Fibroblast of skin of back (primary cell): ENCODE measurements at places on chromosomes 5 and 9.

GRCh38 chr5:137516961-137517360, 17.8 kb upstream of the SPOCK1 start:
- no peak for DNase-seq

DNA sequence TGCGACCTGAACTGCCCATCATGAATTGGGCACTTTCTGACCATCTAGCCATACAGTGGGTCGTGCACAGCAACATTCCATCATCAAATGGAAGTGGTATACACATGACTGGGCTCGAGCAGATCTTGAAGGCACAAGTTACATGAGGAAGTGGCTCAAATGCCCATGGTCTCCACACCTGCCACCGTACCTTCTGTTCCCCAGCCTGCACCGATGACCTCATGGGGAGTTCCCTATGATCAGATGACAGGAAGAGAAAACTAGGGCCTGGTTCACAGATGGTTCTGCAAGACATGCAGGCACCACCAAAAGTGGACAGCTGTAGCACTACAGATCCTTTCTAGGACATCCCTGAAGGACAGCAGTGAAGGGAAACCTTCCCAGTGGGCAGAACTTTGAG, 21.8 kb downstream of the MTMR12 start:
- no peak for DNase-seq

DNA sequence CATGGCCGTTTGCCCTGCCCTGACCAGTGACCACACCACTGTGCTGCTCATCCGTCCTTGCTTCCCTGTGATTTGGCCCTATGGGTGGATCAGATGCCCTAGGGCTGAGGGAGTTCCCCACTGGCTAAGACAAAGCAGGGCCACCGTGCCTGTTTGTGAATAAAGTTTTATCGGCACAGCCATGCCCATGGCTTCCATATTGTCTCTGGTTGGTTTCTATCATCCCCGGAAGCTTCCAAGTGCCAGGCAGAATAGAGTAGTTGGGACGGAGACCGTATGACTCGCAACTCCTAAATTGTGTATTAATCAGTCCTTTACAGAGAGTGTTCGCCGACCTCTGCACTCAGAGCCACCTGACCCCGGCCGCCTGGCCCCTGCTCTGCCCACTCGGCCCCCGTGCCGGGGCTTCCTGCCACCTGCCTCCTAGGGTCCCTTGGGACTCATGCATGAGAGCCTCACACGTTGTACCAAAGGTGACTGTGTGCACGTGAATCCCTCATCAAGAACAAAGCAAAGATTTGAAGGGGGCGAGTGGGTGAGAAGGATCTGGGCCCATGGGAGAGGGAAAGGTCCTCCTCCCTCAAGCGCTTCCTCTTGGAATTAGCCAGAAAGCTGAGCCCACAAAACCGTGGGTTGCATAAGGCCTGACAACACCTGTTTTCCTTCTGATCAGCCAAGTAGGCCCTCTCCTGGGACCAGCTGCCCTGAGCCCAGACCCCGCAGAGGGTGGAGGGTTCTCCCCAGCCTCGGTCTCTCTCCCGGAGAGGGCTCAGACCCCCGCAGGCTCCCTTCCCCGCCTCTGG, 11.7 kb upstream of the FCN2 start:
- DNase-seq: no peak

DNA sequence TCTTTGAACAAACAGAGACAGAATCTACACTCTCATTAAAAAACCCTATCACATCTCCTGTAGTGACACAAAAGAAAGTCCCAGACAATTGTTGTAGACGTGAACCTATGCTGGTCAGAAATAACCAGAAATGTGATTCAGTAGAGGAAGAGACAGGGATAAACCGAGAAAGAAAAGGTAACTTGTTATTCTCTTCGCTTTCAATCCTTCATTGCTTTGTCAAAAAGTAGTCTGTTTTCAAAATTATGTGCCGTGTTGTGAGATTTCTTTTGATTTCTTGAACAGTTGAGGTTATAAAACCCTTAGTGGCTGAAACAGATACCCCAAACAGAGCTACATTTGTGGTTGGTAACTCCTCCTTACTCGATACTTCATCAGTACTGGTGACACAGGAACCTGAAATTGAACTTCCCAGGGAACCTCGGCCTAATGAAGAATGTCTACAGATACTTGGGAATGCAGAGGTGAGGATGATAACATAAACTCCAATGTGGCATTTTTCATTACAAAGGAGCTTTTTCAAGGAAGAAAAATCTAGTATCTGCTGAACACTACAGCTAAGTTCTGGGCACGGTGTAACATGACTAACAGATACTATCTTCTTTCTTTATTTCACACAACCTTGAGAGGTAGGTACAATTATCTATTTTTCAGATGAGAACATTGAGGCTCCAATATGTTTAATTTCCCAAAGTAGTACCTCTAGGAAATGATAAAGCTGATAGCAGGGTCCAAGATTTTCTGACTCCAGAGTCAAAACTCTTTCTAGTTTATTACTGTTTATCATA, 14.3 kb downstream of the HMGCR start:
- DNase-seq: no peak

GRCh38 chr5:3362606-3362910, 233.1 kb upstream of the IRX1 start:
- no peak for DNase-seq

GRCh38 chr5:127960270-127960691, 123.3 kb upstream of the SLC12A2 start:
- no peak for DNase-seq

- DNase-seq: no peak
Measured at GRCh38 chr9:133784731-133785561, 46.8 kb upstream of the SARDH start.

- DNase-seq: peak; percentile 39
Measured at GRCh38 chr5:140966293-140967225, at the start of gene PCDHAC2. PCDHAC2 (plus strand) TSS chr5:140966476; CDS start chr5:140966767, 291 bp downstream.

DNA sequence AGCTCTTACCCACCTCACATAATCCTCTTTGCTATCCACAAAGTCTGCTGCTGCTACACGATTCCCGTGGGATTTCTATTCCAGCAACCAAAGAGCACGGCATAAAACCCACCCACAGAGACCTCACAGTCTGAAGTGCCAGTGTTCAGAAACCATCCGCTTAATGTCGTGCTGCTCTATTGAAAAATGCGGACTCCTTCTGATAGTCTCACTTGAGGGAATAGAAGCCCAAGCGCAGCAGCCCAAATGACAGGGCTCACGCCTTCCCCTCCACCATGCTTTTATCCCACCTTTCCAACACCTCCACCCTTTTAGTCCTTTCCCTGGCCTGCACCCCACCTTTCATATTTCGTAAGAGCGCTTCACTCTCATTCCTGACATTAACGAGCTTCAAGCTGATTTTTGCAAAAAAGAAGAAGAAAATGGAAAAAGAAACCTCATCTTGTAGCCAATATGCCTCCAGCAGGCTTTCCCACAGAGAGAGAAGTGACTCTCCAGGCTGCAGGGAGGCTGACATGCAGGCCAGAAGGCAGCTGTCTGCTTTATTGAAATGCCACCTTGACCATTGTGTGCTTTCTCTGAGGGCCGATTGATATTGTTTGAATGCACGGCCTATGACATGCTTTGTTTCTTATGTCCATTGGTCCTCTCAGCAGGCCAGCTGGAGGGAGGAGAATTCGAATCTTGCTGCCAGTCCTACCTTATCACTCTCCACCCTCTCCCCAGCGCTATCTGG, 70.6 kb upstream of the PCSK1 start:
- no peak for DNase-seq

GRCh38 chr9:78314550-78314949, 17.6 kb downstream of the PSAT1 start:
- DNase-seq: no peak

DNA sequence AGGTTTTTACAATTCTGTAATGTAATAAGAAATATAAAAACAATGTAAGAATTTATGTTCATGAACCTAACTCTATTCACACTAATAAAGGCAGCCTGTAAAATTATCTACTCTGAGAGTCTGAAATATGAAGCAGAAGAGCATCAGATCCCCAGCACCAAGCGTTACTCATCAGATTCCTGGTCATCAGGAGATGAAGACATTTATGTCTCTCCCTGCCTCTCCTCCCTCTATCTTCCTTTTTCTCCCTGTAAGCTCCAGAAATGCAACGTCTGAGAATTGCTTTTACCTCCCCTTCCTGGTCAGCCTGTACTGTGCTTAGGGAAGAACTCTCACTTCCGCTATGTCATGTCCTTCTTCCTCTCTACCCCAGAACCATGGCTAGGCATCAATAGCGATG, 114.4 kb upstream of the SLIT3 start:
- DNase-seq: peak; percentile 59

DNA sequence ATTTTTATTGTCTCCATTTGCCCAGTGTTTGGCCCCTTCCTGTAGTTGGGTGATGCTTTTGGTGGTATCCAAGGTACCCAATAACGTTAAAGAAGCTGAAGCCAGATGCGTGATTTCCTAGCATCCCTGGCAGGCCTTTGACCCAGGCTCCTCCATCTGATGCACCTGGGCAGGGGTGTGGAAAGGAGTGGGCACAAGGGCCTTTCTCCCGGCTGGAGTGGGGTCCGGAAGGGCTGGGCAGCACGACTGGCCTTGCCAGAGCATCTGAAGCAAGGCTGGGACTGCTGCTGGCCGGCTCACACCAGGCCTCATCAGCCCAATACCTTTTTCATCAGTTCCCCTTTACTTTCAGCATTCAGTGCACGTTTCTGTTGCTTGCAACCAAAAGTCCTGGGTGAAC, 220.2 kb downstream of the FANCC start:
- no peak for DNase-seq

DNA sequence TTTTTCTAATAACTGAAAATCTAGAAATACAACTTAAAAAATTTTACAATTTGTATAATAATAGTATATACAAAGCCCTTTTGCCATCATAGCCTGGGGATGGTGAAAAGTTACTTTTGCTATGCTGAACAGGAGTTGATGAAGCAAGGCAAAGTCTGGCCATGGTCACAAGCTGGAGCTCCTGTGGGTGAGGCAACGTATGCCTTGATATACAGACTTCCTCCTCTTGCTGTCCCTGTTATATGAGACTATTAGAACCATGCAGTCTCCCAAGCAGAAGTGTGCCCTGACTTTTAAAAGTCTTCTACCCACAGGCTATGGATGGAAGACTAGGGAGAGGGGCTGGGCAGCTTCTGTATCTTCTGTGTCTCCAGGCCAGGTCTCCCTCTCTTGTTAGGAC, 15.7 kb downstream of the FAM151B start:
- DNase-seq: no peak

GRCh38 chr5:76705574-76705973, 10.4 kb upstream of the F2R start:
- no peak for DNase-seq

- DNase-seq: peak; percentile 38
Measured at GRCh38 chr9:130143958-130144366, 28.2 kb upstream of the NCS1 start.

DNA sequence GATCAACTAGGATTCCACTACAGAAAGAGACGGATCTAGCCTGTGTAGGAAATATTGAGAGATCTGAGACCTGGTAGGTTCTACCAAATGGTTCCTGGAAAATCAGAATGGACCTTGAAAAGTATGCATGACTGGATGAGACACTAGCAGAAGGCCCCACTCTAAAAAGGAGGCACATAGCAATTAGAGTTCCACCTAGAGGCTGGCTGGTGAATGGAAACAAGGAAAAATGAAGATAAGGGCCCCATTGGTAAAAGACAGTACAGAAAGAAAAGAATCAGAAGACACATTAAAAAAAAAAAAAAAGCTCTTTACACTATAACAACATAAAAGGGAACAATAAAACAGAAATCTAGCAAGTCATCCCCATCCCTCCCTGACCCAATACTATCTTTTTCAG, 518.5 kb downstream of the NR2F1-AS1 start:
- peak; percentile 17 for DNase-seq

DNA sequence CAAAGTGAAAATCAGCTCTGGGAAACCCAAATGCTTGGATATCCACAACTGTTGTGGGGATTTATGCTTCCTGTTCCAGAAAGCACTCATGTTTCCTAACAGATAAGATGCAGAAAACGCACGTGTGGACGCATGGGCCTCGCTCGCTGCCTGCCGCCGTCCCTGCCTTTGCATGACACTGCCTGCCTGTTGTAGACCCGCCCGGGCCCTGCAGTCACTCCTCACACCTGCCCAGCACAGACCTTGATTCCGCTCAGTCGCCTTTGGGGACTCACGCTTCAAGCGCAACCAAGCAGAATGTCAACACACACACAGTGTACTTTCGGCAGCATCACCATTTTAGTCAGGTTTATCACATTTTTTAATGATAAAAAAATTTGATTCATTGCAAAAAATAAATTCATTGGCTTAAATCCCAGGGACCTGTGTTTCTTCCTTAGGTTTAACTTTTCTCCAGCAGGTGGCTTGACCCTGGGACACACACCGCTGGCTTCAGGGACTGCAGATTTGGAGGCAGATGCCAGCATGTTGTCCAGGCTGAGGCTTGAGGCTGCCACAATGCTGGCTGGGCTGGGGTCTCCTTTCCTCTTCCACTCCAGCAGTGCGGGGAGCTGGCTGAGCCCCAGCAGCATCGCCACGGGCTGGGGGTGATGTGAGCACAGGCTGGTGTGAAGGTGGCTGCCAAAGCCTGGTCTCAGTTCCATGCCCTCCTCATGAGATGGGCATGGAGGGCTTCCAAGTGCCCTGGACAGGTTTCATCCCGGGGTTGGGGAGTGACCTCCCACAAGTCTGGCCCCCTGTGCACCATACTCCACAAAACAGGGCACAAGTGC, 416.9 kb upstream of the IRX4 start:
- DNase-seq: no peak

DNA sequence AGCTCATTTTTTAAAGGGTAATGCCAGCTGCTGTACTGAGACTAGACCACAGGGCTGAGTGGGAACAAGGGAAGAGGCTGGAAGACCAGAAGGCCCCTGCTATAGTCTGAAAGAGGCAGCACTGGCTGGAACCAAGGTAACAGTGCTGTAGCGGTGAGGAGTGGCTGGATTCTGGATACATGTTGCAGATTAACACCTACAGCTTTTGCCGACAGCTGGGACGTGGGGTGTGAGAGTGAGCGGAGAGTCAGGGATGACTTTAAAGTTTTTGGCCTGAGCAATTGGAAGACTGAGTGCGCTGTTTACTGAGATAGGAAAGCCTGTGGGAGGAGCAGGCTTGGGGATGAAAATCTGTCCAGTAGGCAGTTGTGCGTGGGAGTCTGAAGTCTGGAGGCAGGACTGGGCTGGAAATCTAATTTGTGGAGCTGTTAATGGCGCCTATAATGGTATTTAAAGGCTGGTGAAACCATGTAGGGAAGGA, 26.5 kb downstream of the AQP7 start:
- DNase-seq: no peak

- DNase-seq: no peak
Measured at GRCh38 chr5:1320436-1321344, 24.2 kb downstream of the CLPTM1L start.

GRCh38 chr5:175842951-175843793, 28.2 kb upstream of the CPLX2 start:
- peak; percentile 37 for DNase-seq

GRCh38 chr5:180494510-180495181, 467 bp downstream of the CNOT6 start:
- peak; percentile 25 for DNase-seq

GRCh38 chr5:109833946-109834345, 144.2 kb downstream of the MAN2A1 start:
- DNase-seq: no peak

- DNase-seq: peak; percentile 52
Measured at GRCh38 chr9:113446323-113446740, 17.2 kb upstream of the RGS3 start.

- DNase-seq: no peak
Measured at GRCh38 chr9:93143830-93144530, 9.9 kb upstream of the NINJ1 start.

- DNase-seq: no peak
Measured at GRCh38 chr5:26148569-26149107, 889.7 kb downstream of the CDH9 start.
